ENCODE measurements at places on chromosomes 12 and 14.

DNA sequence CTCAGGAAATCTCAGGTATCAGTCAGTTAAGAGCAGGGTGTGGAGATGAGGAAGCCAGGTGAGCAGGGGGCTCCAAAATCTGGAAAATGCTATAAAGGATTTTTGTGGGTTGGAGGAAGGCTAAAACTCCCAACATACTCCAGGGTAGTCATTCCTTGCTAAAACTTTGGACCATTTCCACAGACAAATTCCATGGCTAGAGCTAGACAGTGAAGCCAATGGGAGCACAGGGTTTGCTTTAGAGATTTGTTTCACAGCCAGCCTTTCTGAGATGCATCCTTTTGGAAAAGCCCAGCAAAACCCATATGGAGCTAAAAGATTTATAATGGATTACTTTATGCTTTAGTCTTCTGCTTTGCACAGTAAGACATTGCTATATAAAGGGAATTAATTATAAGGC is 146.5 kb downstream of the SAMD4A start:
- DNase-seq = no peak

GRCh38 chr12:116497051-116497591 is 62.1 kb upstream of the MAP1LC3B2 start:
- no peak for DNase-seq

- no peak for DNase-seq
These were observed 98.8 kb downstream of the DACT1 start for GRCh38 chr14:58736606-58737005.

GRCh38 chr12:19287302-19287701 is 152.0 kb upstream of the AEBP2 start:
- DNase-seq = no peak

DNA sequence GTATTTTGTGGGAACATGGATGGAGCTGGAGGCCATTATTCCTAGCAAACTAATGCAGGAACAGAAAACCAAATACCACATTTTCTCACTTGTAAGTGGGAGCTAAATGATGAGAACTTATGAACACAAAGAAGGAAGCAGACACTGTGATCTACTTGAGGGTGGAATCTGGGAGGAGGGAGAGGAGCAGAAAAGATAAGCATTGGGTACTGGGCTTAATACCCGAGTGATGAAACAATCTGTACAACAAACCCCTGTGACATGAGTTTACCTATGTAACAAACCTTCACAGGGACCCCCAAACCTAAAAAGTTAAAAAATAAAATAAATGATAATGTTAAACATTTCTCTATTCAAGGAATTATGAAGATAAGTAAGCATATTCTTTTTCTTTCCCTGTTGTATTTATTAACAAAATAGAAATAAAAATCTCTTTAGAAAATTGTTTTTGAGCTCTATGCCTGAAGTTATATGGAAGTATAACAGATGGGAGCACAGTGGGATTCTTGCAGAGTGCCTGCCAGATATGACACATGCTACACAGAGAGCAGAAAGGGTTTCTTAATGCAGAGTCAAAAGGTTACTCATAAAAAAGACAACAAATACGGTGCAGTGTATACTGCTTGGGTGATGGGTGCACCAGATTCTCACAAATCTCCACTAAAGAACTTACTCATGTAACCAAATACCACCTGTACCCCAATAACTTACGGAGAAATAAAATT is 52.0 kb upstream of the SYNE2 start:
- DNase-seq = no peak

- no peak for DNase-seq
These were observed 42.9 kb downstream of the GPR135 start for GRCh38 chr14:59422069-59422881.

GRCh38 chr12:40794087-40794486 is 101.8 kb downstream of the CNTN1 start:
- DNase-seq = no peak

- DNase-seq = no peak
These were observed 159.3 kb downstream of the NPAS3 start for GRCh38 chr14:33098016-33098415.

GRCh38 chr12:129617849-129618248 is 286.0 kb downstream of the TMEM132D start:
- no peak for DNase-seq

- DNase-seq = no peak
These were observed 35.2 kb downstream of the TDG start for GRCh38 chr12:104000807-104001434.

GRCh38 chr12:3974883-3975282 is 101.7 kb upstream of the PARP11 start:
- DNase-seq = no peak

GRCh38 chr12:50640321-50640939 is 123.5 kb upstream of the ATF1 start:
- no peak for DNase-seq

- DNase-seq = no peak
These were observed 102.0 kb downstream of the PIK3C2G start for GRCh38 chr12:18363321-18363720.

DNA sequence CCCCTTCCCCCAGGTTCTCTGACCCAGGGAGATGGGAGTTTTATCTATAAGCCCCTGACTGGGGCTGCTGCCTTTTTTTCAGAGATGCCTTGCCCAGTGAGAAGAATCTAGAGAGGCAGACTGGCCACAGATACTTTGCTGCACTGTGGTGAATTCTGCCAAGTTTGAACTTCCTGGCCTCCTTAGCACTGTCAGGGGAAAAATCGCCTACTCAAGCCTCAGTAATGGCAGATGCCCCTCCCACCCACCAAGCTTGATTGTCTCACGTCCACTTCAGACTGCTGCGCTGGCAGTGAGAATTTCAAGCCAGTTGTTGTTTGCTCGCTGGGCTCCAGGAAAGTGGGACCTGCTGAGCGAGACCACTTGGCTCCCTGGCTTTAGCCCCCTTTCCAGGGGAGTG is 31.7 kb downstream of the KLRK1 start:
- DNase-seq = no peak

DNA sequence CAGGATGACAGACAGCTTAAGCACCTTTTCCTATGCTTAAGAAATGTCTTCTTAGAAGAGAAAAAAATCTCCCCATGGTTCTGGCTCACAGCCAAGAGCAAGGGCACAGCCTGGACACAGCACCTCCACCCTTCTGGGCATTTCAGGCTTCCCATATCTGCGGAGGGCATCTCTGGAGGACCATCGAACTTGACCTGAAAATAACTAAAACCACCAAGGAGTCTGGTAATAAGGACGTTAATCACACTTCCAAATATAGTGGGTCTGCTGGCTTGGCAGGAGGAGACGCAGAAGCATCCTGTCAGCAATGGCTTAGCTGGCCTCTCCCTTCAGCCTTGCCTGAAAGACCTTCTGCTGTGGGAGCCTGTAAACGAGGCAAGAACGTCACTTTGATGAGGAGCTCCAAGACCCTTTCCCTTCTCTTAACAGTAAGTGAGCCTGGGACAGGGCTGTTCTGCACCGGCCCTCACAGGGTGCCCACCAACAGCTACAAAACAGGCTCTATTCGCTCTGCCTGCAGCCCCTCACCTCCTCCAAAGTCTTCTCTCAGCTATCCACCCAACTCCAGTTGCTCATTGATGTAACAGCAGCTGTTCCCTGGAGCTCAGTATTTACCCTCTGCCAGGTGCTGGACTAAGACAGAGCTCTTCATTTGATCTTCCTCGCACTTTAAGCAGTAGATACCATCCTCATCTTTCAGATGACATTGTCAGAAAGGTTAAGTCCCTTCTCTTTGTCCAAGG is 13.2 kb downstream of the SETD3 start:
- DNase-seq = no peak

GRCh38 chr12:10098791-10099190 is at the start of gene CLEC1A:
CLEC1A (minus strand) TSS chr12:10098985; CDS start chr12:10098922, 63 bp downstream.
- no peak for DNase-seq

DNA sequence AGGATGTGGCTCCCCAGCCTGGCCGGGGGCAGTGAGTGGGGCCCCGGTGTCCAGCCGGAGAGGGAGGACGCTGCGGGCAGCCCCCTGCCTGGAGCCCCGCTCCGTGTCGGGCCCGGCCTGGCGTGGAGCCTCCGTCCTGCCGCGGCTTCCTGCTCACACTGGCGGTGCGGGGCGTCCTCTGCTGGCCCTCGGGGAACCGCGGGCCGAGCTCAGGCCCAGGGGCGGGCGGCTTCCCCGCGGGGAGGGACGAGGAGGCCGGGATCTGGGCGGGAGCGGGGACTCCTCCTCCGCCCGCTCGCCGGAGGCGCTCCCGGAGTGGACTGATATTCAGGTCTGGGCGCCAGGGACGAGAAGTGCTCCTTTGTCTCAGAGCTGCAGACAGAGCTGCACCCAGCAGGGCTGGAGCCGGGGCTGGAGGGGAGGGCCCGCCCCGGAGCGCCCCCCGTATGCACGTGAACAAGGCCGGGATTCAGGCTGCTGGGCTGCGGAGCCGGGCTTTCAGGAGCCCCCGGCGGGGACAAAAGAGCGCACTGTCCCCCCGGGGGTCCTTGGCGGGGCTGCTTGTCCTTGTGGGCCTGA is 2.2 kb downstream of the MMP17 start:
- no peak for DNase-seq

- no peak for DNase-seq
These were observed 125.0 kb upstream of the FUT8 start for GRCh38 chr14:65287264-65288131.

- peak; percentile 66 for DNase-seq
These were observed 7.5 kb upstream of the ASPG start for GRCh38 chr14:104078031-104078455.

DNA sequence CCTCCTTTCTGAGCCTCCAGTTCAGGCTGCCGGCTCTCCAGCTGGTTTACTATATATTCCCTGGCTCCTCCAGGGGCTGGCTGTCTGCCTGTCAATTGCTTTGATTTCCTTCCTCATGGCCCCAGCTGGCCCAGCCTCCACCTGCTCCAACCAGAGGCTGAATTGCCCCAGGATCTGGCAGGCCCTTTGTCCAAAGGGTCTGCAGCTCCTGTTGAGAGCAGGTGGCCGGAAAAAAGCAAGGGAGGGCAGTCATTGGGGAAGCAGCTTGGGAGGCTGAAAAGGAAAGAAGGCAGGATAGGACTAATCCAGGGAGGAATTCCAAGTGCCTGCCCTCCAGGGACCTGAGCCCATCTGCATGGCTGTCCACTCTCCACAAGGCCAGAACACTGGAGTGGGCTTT is 25.3 kb downstream of the PAH start:
- DNase-seq = no peak

GRCh38 chr14:37090026-37090425 is 82.4 kb downstream of the SLC25A21 start:
- no peak for DNase-seq

GRCh38 chr14:100304825-100305323 is 1.4 kb downstream of the SLC25A29 start:
- peak; percentile 27 for DNase-seq

DNA sequence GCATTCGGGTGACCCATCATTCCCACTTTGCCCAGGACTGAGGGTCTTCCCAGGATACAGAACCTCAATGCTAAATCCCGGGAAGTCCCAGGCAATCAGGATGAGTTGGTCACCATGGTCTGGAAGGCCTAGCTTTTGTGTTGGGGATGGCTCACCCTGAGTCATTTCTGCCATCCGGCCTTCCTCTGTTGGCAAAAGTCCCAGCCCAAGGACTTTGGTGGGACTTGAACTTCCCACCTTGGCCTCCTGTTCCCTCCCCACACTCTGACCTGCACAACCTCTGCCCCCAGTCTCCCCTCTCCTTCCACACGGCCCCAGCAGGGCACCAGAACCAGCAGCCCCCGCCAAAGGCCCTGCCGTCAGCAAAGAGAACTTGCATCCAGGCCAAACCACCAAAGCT is 24.6 kb upstream of the NCOR2 start:
- no peak for DNase-seq

DNA sequence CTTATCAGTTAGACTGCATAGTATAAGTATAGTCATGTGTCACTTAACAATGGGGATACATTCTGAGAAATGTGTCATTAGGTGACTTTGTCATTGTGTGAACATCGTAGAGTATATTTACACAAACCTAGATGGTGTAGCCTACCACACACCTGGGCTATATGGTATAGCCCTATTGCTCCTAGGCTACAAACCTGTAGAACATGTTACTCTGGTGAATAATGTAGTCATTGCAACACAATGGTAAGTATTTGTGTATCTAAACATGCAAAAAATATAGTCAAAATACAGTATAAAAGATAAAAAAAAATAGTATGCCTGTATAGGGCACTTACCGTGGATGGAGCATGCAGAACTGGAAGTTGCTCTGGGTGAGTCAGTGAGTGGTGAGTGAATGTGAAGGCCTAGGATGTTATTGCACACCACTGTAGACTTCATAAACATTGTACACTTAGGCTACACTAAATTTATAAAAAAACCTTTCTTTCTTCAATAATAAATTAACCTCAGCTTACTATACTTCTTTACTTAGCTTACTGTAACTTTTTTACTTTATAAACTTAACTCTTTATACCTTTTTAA is 40.3 kb upstream of the ANKS1B start:
- DNase-seq = no peak

GRCh38 chr12:16148938-16149337 is 128.5 kb downstream of the SLC15A5 start:
- DNase-seq = no peak

- no peak for DNase-seq
These were observed 4.0 kb downstream of the C12orf54 start for GRCh38 chr12:48486261-48486660.

- no peak for DNase-seq
These were observed 37.3 kb upstream of the TBPL2 start for GRCh38 chr14:55477680-55478079.

GRCh38 chr14:65802196-65802595 is 389.7 kb downstream of the FUT8 start:
- DNase-seq = no peak

- no peak for DNase-seq
These were observed 422.0 kb downstream of the TRHDE start for GRCh38 chr12:72694193-72694592.

GRCh38 chr12:4285070-4285469 is 11.5 kb downstream of the CCND2 start:
- no peak for DNase-seq

- DNase-seq = no peak
These were observed 26.6 kb upstream of the GTF2A1 start for GRCh38 chr14:81247271-81247766.

GRCh38 chr12:12210983-12211382 is 55.9 kb downstream of the LRP6 start:
- DNase-seq = no peak

DNA sequence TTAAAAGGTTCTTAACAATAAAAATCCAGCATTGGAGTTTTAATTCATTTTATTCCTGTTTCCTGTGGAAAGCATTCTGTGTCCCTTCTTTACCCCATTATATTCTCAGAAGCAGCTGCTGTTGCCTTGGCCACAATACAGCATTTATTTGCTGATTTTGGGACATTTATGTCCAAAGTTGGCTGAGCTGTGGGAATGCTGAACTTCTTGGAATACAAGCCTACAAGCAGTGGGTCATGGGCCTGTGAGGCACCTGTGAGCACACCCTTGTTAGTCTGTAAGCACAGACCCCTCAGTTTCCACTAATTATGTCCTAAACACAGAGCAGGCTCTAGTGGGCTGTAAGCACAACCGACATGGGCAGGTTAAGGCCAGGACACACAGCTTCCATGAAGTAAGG is 122.2 kb upstream of the IGF1 start:
- no peak for DNase-seq

DNA sequence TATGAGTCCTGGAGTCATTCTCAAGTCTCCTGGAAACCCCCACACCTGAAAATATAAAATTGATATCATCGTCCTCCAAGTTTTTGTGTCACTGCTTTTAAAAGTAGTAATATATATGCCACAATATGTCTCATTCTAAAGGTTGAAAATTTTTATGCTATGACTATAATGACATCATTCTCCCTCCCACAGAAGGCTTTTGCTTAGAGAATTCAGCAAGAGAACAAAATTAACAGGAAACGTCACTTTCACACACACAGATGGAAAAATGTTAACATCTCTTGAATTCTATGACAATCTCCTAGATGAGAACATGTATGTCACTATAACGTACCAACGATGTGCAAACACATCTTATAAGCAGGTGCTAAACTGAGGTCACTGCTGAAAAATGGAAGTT is 498.3 kb downstream of the FOXG1 start:
- no peak for DNase-seq
